ENCODE measurements at places on chromosomes 13 and 19. TPM values are rescaled to one million over a fixed set of nuclear protein-coding genes. Genes with fewer than 3 reads are reported as not detected.

- DNase-seq: peak; percentile 33
Measured at GRCh38 chr13:45327253-45327955, 13.6 kb downstream of the TPT1 start.

DNA sequence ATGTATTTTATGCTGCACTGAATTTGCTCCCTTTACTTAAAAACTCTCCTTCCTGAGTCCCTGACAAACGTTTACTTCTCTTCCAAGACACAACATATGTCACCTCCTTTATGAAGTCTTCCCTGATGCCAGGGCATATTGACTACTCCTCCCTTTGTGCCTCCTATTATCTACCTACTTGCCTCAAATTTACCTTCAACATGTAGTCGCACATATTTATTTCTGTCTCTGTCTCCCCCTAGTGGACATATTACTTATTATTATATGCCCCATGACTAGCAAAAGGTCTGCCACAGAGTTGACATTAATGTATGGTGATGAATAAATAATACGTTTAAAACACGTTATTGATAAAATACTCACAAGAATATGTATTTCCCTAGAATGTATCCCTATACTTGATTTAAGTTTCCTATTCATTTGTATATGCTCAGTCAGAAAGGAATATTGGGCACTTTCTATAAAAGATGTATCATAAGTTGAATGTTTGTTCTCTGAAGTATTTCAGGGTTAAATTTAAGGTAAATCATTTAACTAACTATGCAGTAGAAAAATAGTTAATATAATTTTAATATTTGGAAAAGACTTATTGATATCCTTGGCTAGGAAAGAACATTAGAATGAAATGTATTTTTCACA, 250.3 kb upstream of the ATXN8OS start:
- DNase-seq: no peak

- no peak for DNase-seq
Measured at GRCh38 chr13:100512422-100512821, 76.2 kb downstream of the GGACT start.

- DNase-seq: no peak
Measured at GRCh38 chr13:30660796-30661195, 43.1 kb downstream of the USPL1 start.

DNA sequence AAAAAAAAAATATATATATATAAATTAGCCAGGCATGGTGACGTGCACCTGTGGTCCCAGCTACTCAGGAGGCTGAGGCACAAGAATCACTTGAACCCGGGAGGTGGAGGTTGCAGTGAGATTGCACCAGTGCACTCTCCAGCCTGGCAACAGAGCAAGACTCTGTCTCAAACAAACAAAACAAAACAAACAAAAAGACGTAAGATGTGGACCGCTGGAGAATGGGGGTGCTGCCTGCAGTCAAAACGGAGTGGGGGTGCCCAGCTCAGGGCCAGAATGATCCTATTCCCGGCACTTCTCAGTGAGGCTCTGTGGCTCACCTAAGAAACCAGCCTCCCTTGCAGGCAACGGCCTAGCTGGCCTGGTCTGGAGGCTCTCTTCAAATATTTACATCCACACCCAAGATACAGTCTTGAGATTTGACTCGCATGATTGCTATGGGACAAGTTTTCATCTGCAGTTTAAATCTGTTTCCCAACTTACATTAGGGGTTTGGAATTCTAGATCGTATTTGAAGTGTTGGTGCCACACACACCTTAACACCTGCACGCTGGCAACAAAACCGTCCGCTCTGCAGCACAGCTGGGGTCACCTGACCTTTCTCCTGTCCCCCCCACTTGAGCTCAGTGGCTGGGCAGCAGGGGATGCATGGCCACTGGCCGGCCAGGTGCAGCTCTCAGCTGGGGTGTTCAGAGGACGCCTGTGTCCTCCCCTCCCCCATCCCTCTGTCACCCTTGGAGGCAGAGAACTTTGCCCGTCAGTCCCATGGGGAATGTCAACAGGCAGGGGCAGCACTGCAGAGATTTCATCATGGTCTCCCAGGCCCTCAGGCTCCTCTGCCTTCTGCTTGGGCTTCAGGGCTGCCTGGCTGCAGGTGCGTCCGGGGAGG, at the start of gene F7:
F7 (plus strand) TSS at position 760 of the 889 bp plus-strand sequence; CDS start at position 811, 51 bp downstream.
- DNase-seq: no peak

GRCh38 chr13:32993145-32993544, 23.1 kb upstream of the KL start:
- DNase-seq: no peak

DNA sequence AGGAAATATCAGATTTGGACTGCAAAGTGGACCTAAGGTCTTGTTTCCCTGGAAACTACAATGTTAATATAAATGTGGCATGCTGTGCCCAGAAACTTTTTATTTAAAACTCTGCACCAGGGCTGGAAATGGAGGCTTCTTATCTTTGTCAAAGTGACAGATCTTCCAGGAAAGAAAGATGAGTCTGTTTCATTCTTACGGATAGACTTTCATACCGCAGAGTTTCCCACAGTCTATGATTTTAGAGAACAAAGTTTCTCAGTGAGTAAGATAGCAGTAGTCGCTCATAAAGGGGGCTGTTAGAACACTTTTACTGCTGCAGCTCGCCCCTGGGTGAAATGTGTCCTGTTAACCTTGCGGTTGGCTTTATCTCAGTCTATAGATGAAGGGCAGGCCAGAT, 6.7 kb downstream of the CLEC11A start:
- DNase-seq: no peak

DNA sequence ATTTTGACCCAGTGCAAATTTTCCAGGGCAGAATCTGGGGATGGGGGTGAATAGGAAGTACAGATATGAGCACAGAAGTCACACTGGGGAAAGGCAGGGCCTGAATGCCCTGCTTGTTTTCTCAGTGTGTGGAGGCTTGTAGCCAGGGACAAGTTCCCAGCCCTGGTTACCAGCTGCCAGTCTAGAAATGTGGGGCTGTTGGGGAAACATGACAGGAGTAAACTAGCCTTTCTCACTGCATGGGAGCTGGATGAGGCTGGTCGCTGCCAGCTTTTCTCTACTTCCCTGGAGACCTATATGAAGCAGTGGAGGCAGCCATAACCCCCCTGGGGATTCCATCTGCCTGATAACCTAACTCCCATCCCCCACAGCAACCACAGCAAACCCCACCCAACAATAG, 2267.7 kb downstream of the PCDH9 start:
- no peak for DNase-seq

GRCh38 chr13:72523593-72523992, 203.8 kb downstream of the MZT1 start:
- no peak for DNase-seq

DNA sequence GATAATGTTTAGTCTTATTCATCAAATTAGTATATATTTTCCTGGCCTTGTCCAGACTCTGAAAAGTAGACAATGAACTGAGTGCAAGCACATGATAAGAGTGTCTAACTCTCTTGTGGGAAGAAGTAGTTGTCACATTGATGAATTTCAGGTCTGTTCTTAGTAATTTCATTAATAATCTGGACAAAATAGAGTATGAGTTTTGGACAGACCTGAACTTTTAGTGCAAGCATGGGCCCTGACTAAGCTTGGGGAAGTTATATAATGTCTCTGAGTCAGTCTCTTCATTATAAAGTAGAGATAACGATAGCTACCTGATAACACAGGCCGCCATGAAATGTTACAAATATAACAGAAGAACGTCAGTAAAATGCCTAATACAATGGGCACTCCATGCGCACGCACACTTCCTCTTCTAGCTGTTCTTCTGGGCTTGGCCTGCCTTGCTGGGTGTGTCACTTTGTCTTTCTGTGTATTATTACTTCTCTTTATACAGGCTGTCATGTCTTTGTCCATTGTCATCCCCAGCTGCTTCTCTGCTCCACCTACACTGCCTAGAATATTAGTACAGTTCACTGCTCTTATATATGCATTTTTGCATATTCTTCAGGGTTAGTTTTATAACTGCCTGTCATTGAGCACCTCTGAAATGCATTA, 129.1 kb upstream of the HTR2A start:
- DNase-seq: no peak

- no peak for DNase-seq
Measured at GRCh38 chr13:109756778-109757177, 29.6 kb downstream of the IRS2 start.

DNA sequence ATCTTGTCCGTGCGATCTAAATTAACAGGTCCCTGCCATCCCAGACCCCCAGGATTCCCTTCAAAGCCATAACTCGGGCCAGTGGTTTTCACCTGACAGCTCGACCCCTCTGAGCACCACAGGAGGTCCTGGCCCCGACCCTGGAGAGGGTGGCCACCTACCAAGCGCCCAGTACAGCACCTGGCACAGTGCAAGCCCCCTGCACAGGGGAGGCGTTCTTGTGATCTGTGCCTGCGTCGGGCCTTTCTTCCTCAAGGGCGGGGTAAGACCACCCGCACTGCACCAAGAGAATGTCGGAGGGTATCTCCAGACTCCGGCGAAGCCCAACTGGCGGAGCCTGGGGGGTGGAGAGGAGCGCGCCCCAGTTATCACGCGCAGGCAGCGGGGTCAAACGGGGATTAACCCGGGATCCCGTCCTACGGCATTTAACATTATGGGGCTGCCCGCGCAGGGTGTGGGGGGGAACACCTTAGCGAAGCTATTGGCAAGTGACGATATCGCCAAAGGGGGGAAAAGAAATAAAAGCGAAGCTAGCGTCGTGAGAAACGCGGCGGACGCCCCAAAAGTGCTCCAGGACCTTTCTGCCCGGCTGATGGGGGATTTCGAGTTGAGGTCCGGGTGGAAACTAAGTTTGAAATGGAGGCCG, 1.3 kb upstream of the HNRNPL start:
- peak; percentile 58 for DNase-seq

GRCh38 chr13:91162180-91162579, 185.3 kb upstream of the MIR17HG start:
- DNase-seq: no peak

- DNase-seq: no peak
Measured at GRCh38 chr13:79258489-79258888, 147.6 kb downstream of the RBM26 start.

DNA sequence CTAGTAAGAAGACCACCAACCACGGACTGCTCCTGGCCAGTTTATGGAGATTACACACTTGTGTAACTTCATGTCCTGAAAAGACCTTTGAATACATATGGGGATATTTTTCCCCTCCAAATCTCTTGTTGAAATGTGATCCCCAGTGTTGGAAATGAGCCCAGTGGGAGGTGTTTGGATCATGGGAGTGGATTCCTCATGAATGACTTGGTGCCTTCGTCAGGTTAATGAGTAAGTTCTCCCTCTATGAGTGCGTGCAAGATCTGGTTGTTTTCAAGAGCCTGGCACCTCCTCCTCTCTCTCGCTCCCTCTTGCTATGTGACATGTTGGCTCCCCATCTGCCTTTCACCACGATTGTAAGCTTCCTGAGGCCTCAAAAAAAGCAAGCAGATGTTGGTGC, 769.0 kb upstream of the SLITRK1 start:
- no peak for DNase-seq

DNA sequence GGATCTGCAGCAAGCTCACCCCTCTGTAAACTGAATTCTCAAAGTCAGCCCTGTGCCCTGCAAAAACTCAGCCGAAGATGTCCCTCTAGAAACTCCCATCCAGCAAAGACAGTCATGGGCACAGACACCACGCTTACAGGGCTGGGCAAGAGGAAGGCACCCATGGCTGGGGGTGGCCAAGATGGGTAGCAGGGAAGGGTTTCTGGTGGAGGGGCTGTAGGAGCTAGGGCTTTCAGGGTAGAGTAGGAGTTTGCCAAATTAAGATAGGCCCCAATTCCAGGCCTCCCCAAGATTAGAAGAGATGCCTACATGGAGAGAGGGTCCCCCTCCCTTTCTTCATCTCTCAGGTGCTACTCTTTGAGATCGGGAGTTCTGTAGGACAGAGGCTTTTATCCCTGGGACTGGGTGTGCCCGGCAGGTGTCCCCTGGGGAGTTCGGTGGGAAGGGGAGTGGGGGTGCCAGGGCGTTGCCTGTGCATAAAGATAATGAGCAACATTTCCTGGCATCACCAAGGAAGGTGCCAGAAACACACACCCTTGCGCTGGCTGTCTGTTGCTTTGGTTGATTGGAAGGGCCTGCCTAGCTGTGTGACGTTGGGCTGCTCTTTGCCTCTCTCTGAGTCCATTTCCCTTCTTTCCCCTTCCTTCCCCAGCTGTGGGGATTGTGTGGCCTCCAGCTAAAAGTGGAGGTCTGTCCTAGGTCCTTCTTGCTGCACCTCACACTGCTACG, 9.4 kb downstream of the NRTN start:
- no peak for DNase-seq

DNA sequence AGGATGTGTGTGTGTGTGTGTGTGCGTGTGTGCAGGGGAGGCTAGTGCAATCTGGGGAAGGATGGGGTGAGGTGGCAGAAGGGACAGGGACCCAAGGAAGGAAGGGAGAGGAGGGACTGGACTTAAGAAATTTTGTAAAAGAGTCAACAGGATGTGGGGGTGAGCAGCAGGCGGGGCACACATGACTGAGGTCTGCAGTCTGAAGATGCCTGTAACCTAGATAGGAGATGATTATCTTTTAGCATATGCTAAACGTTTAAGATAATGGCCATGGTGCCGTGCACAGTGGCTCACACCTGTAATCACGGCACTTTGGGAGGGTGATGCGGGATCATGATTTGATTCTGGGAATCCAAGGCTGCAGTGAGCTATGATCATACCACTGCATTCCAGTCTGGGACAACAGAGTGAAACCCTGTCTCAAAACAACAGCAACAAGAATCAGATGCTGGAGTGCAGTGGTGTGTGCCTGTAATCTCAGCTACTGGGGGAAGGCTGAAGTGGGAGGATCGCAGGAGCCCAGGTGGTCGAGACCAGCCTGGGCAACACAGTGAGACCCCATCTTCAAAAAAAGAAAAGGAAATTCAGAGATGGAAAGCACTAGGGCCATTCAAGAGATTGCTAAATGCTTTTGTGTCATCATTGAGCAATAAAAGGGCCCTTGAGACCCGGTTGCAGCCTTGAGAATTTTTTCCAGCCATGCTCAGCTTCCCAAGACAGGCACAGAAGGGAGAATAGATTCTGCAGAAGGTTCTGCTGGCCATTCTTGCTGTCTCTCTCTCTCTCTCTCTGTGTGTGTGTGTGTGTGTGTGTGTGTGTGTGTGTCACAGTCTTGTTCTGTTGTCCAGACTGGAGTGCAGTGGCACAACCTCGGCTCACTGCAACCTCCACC, 3.8 kb upstream of the ZNF414 start:
- DNase-seq: peak; percentile 81

Gene ZSCAN4
- not detected for total RNA-seq

Gene CEACAM3
- not detected for total RNA-seq

Gene LYPD3
- 0.68 TPM for total RNA-seq

Gene LAIR1
- 97.6 TPM for total RNA-seq

Gene PEAK3
- total RNA-seq: 0.16 TPM

Gene ZNF135
- total RNA-seq: 1.2 TPM

Gene KLK12
- not detected for total RNA-seq

Gene CDC37
- total RNA-seq: 288 TPM

Gene AZU1
- total RNA-seq: not detected

All from activated CD8-positive, alpha-beta T cell treated with anti-CD3 and anti-CD28 coated beads, Interleukin-2, amount 10 ng/mL, durations not matched to agents 7 days and 5 days (primary cell).